Stimulated activated naive CD4-positive, alpha-beta T cell treated with Interleukin-2 at 50 U/mL for 16 hours (primary cell): ENCODE measurements at places on chromosomes 13 and 19.

- no peak for DNase-seq
Observed at GRCh38 chr13:106484537-106485193, 50.8 kb downstream of the EFNB2 start.

DNA sequence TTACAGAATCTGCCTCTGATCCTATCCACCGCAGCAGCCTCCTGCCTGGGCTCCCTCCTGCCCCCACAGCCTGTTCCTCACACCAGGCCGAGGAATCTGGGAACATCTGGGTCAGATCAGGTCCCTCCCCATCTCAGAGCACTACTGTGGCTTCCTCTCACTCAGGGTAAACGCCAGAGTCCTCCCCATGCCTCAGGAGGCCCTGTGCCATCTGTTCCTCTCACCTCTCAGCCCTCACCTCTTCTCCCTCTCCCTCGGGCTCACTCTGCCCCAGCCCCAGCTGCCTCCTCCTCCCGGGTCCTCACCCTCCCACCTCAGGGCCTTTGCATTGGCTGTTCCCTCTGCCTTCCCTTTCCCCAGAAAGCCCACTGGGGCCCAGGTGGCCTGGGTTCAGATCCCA, 18.2 kb downstream of the FCGBP start:
- no peak for DNase-seq

GRCh38 chr19:41325947-41326706, 16.2 kb downstream of the CCDC97 start:
- no peak for DNase-seq

GRCh38 chr13:76860706-76861105, 25.5 kb downstream of the KCTD12 start:
- DNase-seq: no peak

DNA sequence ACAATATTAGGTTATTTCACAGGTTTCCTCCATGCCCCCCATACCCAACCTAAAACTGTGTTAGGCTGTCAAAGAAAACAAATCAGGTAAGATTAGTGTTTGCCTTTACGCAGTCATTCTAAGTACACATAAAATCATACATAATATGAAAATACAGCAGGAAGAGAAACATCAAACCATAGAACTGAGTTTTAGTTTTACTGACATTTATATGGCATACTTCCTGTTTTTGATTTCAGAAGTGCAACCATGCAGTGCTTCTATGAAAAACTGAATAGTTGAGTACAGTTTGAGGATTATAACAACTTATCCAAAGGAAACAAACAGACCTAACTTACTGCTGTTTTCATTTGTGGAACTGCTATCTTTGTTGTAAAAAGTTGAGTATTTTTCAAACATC, 91.3 kb downstream of the KCNRG start:
- DNase-seq: no peak

- DNase-seq: no peak
Observed at GRCh38 chr13:78816592-78816991, 157.6 kb upstream of the OBI1 start.

DNA sequence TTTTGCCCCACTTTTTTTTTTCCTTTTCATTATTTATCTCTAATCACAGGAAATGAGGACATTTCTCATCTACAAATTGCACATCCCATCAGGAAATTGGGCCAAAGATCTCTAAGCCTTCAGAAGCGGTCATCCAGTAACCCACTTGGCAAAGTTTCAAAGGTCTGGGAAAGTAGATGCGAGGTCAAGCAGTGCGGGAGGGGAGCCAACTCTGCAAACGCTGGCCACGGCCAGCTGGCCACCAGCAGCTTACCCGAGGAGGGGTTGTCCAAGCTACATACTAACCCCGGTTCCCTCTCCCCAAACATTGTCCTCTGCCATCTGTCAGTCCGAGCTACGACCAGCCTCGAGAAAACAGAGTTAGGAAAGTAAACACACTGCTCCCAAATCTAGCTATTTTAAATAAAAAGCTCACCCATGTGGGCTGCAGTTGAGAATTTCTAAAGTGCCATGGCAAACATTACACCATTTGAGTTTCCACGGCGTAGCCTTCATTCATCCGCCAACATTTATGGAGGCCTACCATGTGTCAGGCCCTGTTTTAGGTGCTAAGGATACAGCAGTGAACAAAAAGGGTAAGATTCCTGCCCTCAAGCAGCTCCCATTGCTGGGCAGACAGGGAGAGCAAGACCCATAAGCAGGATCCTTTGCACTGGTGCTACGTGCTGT, 11.5 kb downstream of the FFAR2 start:
- no peak for DNase-seq

GRCh38 chr19:6707658-6708018, 12.8 kb downstream of the C3 start:
- DNase-seq: no peak

DNA sequence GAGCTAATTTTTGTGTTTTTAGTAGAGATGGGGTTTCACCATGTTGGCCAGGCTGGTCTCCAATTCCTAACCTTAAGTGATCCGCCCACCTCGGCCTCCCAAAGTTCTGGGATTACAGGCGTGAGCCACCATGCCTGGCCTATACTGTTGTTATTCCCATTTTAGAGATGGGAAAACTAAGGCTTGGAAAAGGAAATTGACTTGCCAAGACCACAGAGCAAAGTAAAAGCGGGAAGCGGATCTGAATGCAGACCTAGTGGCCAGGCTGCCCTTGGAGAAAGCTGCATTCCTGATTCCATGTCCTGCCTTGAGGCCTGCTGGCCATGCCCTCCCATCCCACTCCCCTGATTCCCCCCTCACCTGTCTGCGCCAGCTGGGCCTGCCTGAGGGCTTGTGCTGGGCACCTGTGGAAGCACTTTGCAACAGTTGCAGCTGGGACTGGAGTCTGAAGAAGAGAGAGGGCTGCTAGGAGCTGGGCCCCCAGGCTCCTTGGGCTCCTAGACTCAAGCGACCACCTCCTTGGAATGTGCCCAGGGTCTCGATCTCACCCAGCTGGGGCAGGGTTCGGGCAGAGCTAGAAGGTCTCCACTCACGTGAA, 5.7 kb downstream of the PALM3 start:
- no peak for DNase-seq

DNA sequence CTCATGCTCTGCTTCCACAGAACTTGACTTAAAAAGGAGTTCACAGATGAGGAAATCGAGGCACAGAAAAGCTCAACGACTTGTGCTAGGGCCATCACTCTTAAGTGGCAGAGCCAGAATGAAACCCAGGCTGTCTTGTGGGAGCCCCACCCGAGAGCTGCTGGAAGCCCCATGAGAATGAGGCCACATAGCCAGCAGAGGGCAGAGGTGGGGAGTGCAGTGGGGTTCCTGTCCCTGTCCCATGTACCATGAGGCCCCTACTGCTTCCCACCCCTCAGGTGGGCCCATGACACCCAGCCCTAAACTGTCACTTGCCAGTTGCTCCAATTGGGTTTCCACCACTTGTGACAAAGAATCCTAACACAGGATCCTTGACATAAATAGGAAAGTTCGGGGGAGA, 175.9 kb downstream of the IRS2 start:
- no peak for DNase-seq

DNA sequence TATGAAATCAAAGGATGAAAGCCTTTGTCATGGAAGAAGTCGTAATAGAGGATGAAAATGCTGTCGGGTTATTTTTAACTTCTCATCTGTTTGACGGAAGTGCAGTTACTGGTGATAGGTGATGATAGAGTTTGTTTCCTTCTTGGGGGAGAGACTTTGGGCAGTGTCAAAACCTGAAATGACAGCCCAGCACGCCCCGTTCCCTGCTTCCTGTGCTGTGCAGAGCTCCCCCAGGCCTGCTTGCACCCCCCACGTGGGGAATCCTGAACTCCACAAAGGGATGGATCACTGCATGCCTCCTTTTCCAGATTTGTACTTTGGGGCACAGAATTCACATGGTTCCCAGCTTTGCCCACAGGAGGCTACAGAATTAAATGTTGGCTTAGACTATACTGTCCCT, 102.7 kb downstream of the ATP11A start:
- no peak for DNase-seq

GRCh38 chr19:23547816-23548430, 139.1 kb downstream of the ZNF675 start:
- no peak for DNase-seq

DNA sequence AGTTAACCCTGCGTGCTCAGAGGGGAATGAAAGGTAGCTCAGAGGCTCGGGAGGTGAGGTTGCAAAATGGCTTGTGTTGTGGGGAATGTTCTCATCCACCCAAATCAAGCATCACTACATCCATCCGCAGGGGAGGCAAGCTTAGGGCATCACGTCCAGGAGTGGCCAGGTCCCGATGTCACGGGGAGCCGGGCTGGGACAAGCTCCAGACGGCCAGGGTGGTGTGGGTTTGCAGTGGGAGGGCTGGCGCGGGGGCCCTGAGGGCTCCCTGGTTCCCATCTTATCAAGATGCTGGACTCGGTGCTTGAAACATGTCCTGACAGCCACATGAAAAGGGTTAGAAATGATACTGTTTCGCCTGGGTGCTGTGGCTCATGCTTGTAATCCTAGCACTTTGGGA, 25.8 kb downstream of the EPN1 start:
- DNase-seq: no peak

DNA sequence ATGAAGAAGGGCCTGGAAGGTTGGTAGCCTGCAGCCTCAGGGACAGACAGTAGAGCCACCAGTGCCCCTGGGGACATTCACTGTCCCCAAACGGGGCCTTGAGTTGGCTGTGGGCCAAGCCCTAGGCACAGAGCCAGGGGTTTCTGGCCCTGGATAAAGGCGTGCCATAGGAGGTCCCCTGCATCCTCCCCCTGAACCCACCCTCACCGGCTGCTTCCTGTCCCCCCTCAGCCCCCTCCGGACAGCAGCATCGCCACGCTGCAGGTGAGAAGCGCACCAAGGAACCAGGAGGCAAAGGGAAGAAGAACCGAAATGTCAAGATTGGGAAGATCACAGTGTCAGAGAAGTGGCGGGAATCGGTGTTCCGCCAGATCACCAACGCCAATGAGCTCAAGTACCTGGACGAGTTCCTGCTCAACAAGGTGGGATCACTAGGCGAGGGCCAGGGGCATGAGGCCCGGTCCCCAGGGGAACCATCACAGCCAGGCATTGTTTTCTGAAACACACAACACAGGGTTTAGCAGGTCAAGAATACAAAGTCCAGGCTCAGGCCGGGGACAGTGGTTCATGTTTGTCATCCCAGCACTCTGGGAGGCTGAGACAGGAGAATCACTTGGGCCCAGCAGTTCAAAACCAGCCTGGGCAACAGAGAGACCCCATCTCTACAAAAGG, 14.6 kb upstream of the USE1 start:
- no peak for DNase-seq

DNA sequence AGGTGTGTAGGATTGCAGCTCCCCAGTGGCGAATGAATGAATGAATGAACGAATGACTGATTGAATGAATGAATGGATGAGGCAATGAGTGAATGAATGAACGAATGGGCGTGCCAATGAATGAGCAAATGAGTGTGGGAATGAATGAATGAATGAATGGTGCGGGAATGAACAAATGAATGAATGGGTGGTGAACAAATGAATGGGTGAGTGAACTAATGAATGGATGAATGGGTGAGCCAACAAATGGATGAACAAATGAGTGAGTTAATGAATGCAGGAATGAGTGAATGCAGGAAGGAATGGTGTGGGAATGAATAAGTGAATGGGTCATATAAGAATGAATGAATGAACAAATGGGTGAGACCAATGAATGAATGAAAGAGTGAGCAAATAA, 14.7 kb downstream of the ANKRD24 start:
- DNase-seq: no peak
